ENCODE measurements at places on chromosomes 11 and 22. TPM values are rescaled to one million over a fixed set of nuclear protein-coding genes. Genes with fewer than 3 reads are reported as not detected.
A peak's percentile ranks its signal among the peaks of the same experiment; 100 is the strongest.

- H3K36me3 ChIP-seq, result peaks cover 84% of the 10 kb centered on the region
- no peaks in the 10 kb centered on the region for H3K27me3 ChIP-seq
- no peak overlapping the region for H3K27ac ChIP-seq
- peaks cover 16% of the 10 kb centered on the region for H3K4me1 ChIP-seq
- DNase-seq, result no peak
Measured at GRCh38 chr22:50205781-50206569, 5.2 kb downstream of the SELENOO start.

- no peak for DNase-seq
- no peaks in the 10 kb centered on the region for H3K4me1 ChIP-seq
- no peaks in the 10 kb centered on the region for H3K36me3 ChIP-seq
- no peak overlapping the region for H3K4me3 ChIP-seq
- no peak overlapping the region for H3K27ac ChIP-seq
- no peaks in the 10 kb centered on the region for H3K27me3 ChIP-seq
Measured at GRCh38 chr11:131938351-131938751, 567.9 kb downstream of the NTM start.

DNA sequence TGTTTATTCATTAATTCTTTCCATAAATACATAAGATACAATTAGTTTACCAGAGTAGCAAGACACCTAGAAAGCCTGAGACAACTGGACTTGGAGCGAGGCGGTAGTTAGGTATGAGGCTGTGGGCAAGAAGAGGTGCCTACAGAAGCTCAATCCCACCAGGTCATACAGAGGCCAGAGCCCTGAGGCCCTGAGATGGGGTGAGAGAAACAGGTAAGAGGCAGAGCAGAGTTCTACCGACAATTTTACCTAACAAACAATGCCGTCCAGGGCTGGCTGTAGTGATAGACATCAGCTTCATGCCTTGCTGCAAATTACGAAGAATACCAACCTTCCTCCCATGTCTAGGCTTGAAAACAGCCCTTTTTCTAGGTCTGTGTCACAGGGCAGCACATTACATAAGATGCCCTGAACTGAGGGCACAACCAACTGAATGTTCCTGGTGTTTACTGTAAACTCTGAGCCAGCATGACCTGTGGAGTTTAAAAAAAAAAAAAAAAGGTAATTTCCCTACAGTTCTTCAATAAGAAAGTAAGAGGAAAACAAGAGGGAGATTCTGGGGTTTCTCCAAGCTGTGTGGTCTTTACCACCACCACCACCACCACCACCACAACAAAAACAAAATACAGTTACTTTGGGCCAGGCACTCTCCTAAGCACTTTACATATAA lies 105.8 kb downstream of the GAB2 start:
- no peak overlapping the region for H3K4me3 ChIP-seq
- H3K4me1 ChIP-seq, result peaks cover 8% of the 10 kb centered on the region
- H3K27me3 ChIP-seq, result no peaks in the 10 kb centered on the region
- H3K36me3 ChIP-seq, result no peaks in the 10 kb centered on the region
- no peak for DNase-seq
- no peak overlapping the region for H3K27ac ChIP-seq

GRCh38 chr22:36253523-36254490 lies 874 bp downstream of the APOL1 start:
- peaks cover 68% of the 10 kb centered on the region for H3K36me3 ChIP-seq
- no peaks in the 10 kb centered on the region for H3K27me3 ChIP-seq
- no peak for DNase-seq
- peak overlapping the region; percentile 71 for H3K27ac ChIP-seq
- H3K4me3 ChIP-seq, result peak overlapping the region; percentile 94

DNA sequence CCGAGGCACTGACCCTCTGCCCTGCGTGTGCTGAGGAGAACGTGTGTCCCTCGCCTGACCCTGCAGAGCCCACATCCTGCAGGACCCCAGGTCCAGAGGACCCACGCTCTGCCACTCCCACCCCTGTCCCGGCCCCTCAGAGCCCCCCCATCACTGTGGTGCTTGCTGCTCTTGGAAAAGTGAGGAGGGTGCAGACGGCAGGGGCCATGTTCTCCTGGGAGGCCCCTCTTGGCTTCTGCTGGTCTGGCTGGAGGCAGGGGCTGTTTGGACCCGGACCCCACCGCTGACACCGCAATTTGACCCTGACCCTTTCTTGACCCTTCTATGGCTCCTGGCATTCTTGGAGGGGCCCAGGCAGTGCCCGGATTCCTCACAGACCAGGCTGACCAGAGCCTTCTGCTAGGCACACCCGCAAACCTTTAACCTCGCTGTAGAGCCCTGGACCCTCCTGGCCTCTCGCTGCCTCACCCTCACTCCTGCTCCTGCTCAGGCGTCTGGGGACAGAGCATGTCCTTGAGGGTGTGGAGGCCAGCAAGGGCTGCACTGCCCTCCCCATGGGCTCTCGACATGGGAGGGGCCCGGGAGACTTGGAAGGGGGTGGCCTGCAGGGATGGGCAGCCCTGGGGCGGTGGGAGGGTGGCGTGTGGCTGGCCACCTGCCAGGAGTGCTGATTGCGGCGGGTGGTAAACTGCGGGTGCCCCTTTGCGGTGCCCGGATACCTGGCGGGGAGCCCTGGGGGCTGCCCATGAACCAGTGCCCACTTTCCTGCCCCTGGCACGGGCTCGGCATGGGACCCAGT lies 37.0 kb upstream of the MUC5AC start:
- no peak for DNase-seq
- no peaks in the 10 kb centered on the region for H3K36me3 ChIP-seq
- peaks cover 36% of the 10 kb centered on the region for H3K27me3 ChIP-seq
- no peak overlapping the region for H3K4me3 ChIP-seq

DNA sequence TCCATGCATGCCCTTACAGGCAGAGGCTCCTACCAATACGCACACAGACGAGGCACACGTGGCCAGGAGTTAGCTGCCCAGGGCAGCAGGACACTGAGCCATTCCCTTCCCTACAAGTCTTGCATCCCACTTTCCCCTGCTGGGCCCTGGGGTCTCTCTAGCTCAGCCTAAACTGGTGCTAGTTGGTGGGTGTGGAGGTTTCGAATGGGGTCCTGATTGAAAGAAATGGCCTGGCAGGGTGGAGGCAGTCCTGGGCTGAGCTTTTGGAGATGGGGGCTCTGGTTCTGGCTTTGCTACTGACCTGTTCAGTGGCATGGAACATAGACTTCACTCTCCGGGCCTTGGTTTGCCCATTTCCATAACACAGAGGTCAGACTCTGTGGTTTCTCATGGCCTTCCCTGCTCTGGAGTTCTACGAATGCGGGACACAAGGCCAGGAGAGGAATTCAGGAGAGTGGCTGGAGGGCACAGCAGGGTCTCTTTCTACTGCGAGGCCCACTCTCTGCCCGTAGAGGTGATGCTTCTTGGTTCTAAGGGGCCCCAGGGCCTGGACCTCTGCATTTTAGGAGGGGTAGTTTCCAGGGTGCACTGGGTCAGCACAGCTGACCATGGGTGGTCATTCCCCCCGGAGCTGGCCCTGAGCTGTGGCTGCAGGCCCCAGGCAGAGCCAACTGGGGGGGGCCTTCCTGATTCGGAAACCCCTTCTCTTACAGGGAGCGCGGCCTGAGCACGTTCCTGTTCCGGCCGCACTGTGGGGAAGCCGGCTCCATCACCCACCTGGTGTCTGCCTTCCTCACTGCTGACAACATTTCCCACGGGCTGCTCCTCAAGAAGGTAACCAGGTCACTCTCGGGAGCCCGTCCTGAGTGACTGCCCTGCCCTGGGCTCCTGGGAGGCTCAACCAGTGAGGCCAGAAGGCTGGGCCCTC lies 40.0 kb downstream of the RNF141 start:
- no peak overlapping the region for H3K4me3 ChIP-seq
- H3K27me3 ChIP-seq, result no peaks in the 10 kb centered on the region
- H3K36me3 ChIP-seq, result no peaks in the 10 kb centered on the region
- no peak overlapping the region for H3K27ac ChIP-seq

GRCh38 chr11:69035946-69036340 lies 12.8 kb upstream of the TPCN2 start:
- H3K27ac ChIP-seq, result no peak overlapping the region
- H3K36me3 ChIP-seq, result no peaks in the 10 kb centered on the region
- no peak overlapping the region for H3K4me3 ChIP-seq
- no peaks in the 10 kb centered on the region for H3K4me1 ChIP-seq

DDIAS gene
- total RNA-seq, result 14.1 TPM

FOLR2 gene
- not detected for total RNA-seq

AIFM3 gene
- 3.1 TPM for total RNA-seq

LMNTD2 gene
- total RNA-seq, result 7.2 TPM

LTO1 gene
- 36.7 TPM for total RNA-seq
